ENCODE measurements at places on chromosomes 7 and 10.
A peak's percentile ranks its signal among the peaks of the same experiment; 100 is the strongest.

- DNase-seq = no peak
Measured at GRCh38 chr10:96357038-96357620, 1.7 kb downstream of the OPALIN start.

DNA sequence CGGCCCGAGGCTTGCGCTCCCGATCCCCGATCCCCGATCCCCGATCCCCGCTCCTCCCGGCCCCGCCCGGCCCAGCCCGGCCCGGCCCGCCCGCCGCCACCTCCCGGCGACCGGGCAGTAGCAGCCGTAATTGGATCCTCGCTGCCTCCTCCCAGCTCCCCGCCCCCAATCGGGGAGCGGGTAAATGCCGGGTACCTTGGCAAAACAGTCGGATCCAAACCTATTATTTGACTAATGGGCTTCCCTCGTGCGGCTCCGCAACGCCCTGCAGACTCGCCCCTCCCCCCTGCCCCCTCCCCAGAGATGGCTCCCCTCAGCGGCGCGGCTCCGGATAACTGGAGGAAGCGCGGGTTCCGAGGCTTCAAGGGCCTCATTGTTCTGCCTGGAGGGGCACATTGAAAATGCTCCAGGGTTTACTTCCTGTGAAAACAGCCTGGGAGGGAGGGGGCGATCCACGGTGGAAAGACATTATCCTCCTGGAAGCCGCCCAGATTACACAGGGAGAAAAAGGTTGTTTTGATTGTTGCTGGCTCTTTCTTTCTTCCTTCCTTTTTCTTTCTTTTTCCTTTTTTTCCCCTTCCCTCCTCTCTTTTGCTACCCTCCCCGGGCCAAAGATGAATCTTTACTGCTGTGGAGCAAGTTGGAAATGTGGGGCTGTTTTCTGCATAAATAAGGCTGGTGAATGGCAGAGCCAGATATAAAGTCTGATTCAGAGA is 94.7 kb upstream of the ZMIZ1 start:
- peak; percentile 66 for DNase-seq

DNA sequence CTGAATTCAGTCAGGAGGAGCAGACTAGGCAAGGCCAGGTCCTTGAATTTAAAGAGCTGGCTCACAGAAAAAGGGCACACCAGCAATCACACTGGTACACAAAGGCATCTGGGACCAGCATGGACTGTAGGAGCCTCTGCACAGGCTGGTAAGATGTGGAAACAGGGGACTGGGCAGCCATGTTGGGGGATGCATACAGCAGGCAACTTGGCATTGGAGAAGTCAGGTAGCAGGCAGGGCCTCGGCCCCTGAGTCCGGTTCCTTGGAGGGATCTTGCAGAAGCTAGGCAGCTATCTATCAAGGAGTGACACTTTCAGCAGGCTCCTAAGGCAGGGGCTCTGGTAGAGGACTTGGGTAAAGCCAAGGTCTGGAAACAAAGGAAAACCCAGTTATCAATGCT is 376.3 kb upstream of the BMPER start:
- no peak for DNase-seq

GRCh38 chr10:48522011-48522765 is 82.7 kb downstream of the ARHGAP22 start:
- no peak for DNase-seq

GRCh38 chr7:151115836-151116418 is 29.7 kb downstream of the AGAP3 start:
- DNase-seq = no peak

DNA sequence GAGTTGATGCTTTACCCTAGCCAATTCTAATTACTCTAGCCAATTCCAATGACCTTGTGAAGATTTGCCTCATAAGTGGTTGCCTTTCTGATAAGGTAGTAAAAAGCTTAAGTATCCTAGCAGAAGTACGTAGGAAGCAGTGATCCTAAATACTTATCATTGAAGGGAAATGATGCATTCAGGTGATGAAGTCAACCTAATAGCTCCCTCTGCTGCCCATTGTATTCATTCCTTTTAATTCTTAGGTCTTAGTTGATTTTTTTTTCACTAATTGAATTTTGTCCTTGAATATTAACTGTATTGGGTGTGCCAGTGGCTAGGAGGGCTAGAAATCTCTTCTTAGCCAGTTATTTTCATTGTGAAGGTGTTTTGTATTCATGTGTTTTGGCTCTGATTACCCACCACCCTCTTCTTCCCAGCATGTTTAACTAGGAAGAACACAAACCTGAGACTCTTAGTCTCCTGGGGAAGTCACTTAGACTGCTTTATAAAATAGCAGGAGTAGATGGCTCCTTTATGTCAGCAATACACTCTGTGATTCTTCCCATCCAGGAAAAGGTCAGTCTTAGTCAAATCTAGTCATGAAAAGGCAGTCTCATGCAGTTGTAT is 46.3 kb downstream of the PLEKHA8 start:
- no peak for DNase-seq

DNA sequence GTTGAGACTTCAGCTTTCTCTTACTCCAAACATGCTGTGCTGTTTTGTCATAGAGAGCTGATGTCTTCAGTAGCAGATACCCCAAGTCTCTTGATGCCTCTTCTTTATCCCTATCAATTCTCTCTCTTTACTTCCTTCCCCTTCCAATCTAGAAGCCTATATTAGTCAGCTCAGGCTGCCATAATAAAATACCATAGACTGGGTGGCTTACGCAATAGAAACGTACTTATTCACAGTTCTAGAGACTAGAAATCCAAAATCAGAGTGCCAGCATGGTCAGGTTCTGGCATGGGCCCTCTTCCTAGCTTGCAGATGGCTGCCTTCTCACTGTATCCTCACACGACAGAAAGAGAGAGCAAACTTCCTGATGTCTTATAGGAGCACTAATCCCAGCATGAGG is 9.0 kb upstream of the GARS1 start:
- DNase-seq = no peak

- DNase-seq = peak; percentile 13
Measured at GRCh38 chr7:13240349-13240748, 552.9 kb downstream of the ARL4A start.

DNA sequence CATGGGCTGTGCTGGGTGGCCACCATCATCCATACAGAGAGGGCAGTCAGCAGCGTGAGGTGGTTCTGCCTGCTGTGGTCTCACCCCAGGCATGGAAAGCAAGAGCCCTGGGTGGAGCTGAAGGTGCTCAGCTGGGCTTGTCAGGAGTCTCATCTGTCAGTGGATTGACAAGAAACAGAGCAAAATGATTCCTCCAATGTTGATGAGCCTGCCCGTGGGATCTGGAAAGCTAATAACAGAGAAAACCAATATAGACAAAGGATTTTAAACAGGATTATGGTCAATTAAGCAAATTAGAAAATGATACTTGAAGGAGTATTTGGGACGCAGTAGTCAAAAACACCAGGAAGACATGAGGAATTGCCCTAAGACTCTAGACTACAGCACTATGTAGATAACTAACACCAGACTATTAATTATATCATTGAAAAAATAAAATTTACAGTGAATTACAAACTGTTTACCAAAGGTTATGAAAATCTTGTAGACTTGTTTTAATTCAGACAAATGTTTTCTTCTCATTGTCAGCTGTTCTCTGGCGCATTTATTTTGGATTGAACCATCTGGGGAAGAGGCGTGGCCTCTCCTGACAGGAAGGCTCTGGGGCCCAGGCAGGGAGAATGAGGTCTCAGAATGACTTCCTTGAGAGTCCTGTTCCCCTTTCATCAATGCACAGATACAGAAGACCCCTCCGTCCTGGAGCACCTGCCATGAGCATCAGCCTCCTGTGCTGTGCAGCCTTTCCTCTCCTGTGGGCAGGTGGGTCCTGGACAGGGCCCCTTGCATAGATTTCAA is 211.2 kb upstream of the PRSS58 start:
- DNase-seq = no peak

- no peak for DNase-seq
Measured at GRCh38 chr10:118913825-118914224, 115.7 kb upstream of the NANOS1 start.

DNA sequence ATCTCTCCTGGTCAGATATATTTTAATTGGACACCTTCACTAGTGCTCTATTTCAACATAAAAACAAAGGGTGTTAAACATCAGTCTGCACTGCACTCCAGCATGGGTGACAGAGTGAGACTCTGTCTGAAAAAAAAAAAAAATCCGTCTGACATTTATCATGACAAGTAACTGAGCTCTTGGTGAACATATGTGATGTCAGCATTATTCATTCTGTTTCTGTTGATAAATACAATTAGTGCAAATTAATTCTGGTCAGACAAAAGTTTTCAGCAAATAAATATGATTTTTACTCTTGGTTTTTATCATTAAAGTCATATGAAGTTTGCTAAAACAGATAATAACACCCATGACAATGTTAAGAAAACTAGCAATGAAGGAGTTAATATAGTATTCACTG is 692.8 kb upstream of the GRM3 start:
- no peak for DNase-seq

GRCh38 chr10:31188792-31189406 is 130.1 kb upstream of the ZEB1 start:
- no peak for DNase-seq

- DNase-seq = no peak
Measured at GRCh38 chr7:138164804-138165203, 88.5 kb downstream of the AKR1D1 start.

GRCh38 chr10:52906046-52906445 is 133.5 kb upstream of the MBL2 start:
- DNase-seq = no peak

DNA sequence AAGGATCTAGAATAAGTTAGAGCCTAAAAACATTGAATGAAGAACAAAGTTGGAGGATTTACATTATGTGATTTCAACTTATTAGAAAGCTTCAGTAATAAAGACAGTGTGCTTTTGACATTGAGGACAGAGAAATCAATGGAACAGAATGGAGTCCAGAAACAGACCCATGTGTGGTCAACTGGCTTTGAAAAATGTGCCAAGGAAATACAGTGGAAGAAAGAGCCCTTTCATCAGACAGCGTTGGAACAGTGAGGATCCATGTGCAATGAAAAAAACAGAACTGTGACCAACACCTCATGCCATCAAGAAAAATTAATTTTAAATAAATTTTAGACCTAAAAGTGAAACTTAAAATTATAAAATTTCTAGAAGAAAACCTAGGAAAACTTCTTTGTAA is 50.6 kb upstream of the LRRC18 start:
- no peak for DNase-seq

DNA sequence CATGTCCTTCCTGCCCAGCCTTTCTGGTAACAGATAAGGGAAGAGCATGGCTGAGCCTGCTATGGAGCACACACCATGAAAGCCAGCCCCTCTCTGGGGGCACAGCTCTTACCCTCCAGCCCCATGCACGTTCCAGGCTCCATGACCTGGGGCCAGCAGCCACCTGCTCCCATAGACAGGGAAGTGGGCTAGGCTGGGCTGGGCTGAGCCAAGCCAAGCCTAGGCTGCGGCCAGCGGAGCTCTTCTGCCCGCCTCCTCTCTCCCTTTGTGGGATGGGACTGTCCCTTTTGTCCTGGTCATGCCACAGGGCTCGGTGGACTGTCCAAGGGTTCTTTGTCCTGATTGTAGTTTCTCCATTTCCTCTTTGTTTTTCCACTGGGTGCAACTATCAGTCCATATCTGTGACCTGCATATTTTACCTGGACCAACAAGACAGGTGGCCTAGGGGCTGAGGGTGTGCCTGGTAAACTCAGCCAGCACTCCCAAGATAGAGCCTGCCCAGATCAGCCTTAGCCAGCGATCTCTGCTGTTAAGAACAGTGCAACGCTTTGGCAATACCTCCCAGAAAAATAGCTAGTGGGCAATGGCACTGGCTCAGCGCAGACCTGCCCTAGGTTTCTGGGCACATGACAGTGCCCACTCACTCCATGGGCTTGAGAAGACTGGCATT is 97.2 kb upstream of the BTBD16 start:
- no peak for DNase-seq

DNA sequence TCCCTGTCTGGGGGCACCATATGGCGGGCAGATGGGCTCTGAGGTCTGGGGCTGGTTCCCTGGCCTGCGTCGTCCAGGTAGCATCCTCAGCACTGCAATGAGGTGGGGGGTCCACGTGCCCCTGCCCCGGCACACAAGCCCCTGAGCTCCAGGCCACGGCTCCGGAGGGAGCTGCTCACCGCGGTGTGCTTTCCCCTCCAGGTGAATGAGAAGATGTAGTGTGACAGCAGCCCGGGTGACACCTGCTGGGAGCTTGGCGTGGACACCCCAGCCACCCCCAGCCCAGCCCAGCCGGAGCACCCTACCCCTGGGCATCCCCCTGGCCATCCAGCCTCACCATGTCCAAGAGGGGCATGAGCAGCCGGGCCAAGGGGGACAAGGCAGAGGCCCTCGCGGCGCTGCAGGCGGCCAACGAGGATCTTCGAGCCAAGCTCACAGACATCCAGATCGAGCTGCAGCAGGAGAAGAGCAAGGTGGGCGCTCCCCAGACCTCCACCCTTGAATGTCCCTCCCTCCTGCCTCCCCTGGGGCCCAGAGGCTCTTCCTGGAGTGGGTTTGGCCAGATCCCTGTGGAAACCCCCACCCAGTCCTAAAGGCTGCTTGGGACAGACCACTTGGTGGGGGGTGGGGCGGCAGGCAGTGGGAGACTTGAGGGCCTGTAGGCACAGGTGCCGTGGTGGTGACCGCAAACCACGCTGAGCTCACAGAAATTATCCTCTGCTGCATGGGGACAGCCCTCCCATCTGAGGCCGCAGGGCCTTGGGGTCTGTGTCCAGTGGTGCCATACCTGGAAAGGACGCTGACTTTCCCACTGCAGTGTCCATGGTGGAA is 38.9 kb downstream of the JAKMIP3 start:
- no peak for DNase-seq

All from T1000 (cell line).